ENCODE measurements at places on chromosomes 13 and 19.

DNA sequence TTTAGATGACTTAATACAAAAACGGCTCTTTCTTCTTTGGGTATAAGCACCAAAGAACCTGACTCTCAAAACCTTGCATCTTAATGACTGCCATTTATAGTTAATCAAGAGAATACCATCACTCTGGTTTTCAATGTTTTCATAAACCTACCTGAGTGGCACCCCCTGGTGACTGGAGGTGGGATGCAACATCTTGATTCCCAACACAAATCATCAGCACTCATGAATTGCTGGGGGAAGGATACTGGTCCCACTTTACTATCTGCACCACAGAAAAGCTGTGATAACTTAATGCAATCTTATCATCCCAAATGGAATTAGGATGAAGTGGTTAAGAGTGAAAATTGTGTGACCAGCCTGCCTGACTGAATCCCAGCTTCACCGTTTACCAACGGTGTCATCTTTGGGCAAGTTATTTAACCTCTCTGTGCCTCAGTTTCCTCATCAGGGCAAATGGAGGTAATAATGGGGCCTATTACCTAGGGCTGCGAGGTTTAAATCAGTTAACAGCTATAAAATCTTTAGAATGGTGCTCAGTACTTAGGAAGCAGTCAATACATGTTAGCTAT, 366.4 kb downstream of the KLF12 start:
- DNase-seq, result no peak

- DNase-seq, result peak; percentile 83
Measured at GRCh38 chr13:23377983-23378632, 55.4 kb downstream of the SACS start.

- no peak for DNase-seq
Measured at GRCh38 chr13:44516771-44517170, 59.4 kb downstream of the TSC22D1 start.

GRCh38 chr19:13022111-13022858, 27.0 kb downstream of the NFIX start:
- DNase-seq, result no peak

DNA sequence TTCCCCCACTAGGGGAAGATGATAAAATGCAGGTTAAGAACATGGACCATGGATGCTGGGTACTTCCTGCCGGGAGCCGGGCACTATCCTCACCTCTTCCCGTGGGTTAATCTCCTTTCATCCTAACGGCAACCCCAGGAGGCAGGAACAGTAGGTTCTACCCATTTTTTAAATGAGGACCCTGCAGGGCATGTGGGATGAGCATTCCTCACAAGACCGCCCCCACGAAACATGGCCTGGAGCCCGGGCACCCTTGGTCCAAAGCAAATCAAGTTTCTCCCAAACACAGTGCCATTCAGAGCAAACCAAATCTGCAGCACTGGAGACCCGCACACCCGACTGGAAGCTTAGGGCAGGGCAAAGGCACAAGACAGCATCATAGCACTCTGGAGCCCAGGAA, 35.4 kb downstream of the COL4A2 start:
- DNase-seq, result no peak

DNA sequence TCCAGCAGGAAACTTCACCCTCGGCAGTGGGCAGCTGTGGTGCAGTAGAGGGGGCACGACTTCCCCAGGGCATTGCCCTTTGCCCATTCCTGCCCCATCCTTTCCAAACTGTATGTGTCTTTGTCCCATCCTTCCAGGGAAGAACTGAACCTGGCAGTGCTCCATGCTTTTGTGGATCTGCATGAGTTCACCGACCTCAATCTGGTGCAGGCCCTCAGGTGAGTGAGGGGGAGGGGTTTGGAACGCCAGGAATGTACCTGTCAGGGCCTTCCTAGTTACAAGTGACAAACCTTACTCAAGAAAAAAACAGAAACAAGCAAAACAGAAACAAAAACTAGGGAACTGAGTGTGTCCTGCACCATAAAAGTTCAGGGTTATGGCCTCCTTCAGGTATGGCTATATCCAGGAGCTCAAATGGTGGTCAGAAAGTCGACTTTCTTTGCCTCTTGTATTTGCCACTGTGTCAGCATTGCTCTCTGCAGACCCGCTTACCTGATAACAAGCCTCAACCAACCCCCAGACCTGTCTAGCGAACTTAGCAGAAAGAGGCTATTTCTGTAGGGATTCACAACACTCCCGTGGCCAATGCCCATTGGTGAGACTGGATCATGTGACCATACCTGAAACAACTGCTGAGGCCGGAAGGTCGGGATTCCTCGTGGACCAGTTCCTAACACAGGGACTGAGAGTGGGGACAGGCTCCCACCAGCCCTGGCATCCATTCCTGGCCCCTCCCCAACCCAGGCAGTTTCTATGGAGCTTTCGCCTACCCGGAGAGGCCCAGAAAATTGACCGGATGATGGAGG, 4.2 kb downstream of the CYTH2 start:
- DNase-seq, result no peak

DNA sequence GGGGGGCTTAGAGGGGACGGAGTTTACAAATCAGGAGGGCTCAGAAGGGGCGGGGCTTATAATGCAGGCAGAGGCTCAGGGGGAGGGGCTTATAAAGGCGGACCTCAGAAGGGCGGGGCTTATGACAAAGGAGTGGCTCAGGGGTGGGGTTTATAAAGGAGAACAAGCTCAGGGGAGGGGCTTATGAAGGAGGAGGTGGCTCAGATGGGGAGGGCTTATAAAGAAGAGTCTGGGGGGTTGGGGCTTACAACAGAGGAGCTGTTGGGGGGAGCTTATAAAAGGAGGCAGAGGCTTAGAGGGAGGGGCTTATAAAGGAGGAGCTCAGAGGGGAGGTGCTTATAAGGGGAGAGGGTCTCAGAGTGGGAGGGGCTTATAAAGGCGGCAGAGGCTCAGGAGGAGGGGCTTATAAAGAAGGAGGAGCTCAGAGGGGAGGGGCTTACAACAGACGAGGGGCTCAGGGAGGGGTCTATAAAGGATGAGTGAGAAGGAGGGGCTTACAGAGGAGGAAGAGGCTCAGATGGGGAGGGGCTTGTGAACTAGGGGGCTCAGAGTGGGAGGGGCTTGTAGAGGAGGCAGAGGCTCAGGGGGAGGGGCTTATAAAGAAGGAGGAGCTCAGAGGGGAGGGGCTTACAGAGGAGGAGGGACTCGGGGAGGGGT, 1.0 kb downstream of the SMIM24 start:
- no peak for DNase-seq

GRCh38 chr13:77751513-77752456, 54.3 kb downstream of the SLAIN1 start:
- peak; percentile 9 for DNase-seq

- DNase-seq, result no peak
Measured at GRCh38 chr13:19822673-19823072, 39.9 kb upstream of the PSPC1 start.

GRCh38 chr13:101570410-101570809, 117.9 kb downstream of the ITGBL1 start:
- DNase-seq, result no peak

DNA sequence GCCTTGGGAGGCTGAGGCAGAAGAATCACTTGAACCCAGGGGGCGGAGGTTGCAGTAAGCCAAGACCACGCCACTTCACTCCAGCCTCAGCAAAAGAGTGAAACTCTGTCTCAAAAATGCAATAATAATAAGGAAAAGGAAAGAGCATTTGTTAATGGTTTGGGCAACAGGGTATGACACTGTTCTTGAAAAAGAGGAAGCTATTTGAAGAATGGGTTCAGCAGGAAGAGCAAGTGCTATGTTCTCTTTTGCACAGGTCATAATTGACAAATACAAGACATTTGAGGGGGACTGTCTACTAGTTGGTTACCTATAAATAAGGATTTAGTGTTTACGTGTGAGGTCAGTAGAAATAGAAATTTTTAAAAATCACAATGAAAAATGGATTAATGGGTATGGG, 218.3 kb downstream of the DCT start:
- no peak for DNase-seq

DNA sequence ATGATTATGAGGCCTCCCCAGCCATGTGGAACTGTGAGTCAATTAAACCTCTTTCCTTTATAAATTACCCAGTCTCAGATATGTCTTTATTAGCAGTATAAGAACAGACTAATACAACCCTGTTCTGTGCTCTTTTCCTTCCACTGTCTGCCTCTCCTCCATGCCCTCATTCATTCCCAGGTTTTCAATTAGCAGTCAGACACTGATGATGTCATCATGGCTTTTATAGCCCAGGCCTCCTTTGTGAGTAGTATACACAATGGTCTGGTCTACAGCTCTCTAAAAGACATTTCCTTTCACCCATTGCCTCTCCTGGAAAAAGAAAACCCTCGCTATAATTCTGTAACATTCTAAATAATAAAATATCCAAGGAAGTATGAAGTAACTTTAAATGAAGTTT, 25.5 kb downstream of the FGF14 start:
- DNase-seq, result no peak
